Transverse colon (tissue), 4 donors: ENCODE measurements at places on chromosomes 11 and 22.
A peak's percentile ranks its signal among the peaks of the same experiment; 100 is the strongest.

GRCh38 chr11:128765104-128765503, 71.2 kb downstream of the FLI1 start:
- DNase-seq = no peak

DNA sequence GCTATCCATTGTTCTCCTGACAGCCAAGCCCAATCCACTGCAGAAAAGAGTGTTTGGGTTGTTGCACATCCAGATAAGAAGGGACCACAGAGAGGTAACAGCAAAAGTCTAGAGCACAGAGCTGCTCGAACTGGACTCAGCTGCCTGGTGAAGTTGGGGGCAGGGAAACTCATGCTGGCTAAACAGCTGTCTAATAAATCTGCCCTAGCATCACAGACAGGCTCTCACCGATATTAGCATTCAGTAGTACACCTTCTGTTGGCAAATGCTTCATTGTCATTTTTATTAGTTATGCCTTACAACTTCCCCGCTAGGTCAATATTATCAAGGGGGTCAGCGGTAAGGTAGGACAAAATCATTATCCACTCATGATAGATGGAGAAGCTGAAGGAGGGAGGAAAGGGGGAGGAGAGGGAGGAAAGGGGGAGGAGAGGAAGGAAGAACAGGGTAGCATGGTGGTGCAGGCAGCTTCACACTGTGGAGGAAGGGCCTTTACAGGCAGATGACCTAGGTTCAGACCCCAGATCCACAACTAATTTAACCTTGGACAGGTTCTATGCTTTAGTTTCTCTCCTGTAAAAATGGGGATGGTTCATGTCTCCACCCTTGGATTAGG, 102.7 kb downstream of the LARGE1 start:
- DNase-seq = no peak

- DNase-seq = no peak
Measured at GRCh38 chr22:29315286-29316140, at the start of gene RASL10A. TSS of gene RASL10A (minus strand) at chr22:29315697. CDS start at chr22:29315246, 451 bp downstream.

GRCh38 chr11:115097796-115098408, 406.3 kb downstream of the CADM1 start:
- DNase-seq = no peak

GRCh38 chr11:78567209-78567608, 7.5 kb downstream of the NARS2 start:
- no peak for DNase-seq

DNA sequence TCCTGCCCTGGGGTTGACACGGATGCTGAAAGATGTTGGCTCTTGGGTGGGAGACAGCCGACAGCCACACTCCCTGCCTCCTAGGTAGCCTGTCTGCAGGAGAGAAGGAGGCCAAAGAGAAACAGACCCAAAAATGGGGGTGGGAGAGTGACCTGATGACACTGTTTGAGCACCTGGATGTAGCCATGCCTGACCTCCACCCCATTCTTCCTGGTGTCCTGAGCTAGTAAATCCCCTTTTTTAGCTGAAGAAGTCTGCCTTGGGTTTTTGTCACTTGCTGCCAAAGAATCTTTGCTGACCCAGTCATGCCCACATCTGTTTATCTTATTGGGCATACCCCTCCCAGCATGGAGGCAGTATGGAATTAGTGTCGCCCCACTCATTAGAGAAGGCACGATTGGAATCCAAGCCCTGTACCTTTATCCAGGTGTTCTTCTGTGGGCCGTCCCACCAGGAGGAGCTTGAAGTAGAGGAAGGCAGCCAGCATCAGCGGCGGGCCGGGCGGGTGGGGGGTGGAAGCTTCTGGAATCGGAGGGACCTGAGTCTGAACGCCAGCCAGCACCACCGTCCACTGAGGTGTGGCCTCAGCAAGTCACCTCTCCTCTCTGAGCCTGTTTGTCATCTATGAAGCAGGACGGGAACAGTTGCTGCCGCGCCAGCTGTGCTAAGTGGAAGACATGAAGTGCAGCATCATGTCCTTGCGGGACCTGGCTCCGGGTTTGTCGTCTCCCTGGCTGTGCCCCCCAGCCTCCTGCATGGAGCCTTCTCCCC, 37.8 kb downstream of the IGHMBP2 start:
- DNase-seq = no peak

DNA sequence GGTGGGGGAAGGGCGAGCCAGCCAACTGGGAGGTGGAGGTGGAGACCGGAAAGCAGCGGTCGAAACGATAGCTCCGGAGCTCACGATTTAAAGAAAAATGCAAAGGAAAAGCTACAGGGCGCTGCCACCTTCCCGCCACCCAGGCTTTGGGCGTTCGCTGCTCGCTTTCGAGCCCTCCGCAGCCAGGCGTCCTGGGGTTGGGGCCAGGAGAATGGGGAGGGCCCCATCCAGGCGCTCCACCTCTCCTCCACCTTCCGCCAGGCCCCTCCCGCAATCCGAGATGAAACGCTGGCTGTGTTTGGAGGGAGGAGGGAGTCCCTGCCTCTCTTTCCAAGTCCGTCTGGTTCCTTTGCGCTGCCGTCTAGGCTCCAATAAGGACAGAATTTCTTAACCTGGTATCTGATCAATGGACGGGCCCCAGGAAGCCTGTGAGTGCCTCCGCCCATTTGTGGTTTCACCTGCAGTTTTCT, 483 bp upstream of the ABTB2 start:
- DNase-seq = peak; percentile 67

DNA sequence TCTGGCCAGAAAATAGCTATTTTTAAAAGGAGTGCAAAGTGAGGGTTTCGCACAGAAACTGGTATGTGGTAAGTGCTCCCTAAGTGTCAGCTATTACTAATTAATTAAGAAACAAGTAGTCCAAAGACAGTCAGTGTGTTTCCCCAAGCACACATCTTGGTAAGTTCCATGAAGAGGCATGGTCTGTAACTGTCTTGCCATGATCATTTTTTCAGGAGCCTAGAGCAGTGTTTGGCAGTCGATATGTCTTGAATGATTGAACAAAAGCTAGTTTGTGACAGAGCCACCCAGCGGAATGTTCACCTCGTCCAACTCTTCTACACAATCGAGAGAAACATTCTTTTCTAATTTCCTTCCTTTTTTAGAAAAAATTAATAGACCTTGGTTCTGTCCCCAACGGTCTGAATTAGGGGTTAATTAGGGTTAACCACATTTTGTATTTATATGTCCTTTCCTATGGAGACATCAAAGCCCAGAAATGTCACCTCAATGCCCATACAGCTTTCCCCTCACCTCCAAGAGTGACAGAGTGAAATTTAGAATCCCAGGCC, 57.6 kb upstream of the FTH1 start:
- no peak for DNase-seq

- DNase-seq = no peak
Measured at GRCh38 chr22:34866495-34867131, 199.3 kb upstream of the ISX start.

- DNase-seq = no peak
Measured at GRCh38 chr11:121711939-121712338, 259.2 kb upstream of the SORL1-AS1 start.

GRCh38 chr11:118623269-118623655, 15.8 kb downstream of the PHLDB1 start:
- DNase-seq = no peak

GRCh38 chr11:2686360-2687222, 13.2 kb downstream of the KCNQ1OT1 start:
- DNase-seq = no peak

GRCh38 chr22:19937616-19938473, 3.7 kb upstream of the COMT start:
- DNase-seq = no peak

- DNase-seq = no peak
Measured at GRCh38 chr11:109338131-109338530, 83.9 kb upstream of the C11orf87 start.

- no peak for DNase-seq
Measured at GRCh38 chr11:116109228-116109627, 605.0 kb upstream of the CADM1 start.

DNA sequence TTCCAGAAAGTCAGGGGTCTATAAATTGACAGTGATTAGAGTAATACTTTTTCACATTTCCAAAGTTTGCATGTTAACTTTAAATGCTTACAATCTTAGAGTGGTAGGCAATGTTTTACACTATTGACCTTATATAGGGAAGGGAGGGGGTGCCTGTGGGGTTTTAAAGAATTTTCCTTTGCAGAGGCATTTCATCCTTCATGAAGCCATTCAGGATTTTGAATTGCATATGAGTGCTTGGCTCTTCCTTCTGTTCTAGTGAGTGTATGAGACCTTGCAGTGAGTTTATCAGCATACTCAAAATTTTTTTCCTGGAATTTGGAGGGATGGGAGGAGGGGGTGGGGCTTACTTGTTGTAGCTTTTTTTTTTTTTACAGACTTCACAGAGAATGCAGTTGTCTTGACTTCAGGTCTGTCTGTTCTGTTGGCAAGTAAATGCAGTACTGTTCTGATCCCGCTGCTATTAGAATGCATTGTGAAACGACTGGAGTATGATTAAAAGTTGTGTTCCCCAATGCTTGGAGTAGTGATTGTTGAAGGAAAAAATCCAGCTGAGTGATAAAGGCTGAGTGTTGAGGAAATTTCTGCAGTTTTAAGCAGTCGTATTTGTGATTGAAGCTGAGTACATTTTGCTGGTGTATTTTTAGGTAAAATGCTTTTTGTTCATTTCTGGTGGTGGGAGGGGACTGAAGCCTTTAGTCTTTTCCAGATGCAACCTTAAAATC, 5.3 kb downstream of the MALAT1 start:
- DNase-seq = no peak

GRCh38 chr11:125995313-125995712, 49.5 kb downstream of the VSIG10L2 start:
- DNase-seq = no peak

DNA sequence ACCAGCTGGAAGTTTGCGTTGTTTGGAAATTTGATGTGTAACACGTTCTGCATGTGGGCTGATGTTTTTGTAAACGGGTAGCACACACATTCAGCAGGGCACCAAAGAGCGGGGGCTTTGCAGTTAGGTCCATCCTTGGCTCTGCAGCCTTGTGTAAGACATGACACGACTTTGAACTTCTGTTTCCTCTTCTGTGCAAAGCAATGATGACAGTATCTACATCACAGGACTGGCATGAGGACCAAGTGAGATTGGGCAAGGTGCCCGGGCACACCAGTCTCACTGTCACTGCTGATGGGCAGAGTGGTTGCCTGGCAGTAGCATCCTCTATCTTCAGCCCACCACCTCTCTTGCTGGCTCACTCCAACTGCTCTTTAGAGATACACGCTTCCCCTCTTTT, 3.3 kb downstream of the TCN2 start:
- no peak for DNase-seq

DNA sequence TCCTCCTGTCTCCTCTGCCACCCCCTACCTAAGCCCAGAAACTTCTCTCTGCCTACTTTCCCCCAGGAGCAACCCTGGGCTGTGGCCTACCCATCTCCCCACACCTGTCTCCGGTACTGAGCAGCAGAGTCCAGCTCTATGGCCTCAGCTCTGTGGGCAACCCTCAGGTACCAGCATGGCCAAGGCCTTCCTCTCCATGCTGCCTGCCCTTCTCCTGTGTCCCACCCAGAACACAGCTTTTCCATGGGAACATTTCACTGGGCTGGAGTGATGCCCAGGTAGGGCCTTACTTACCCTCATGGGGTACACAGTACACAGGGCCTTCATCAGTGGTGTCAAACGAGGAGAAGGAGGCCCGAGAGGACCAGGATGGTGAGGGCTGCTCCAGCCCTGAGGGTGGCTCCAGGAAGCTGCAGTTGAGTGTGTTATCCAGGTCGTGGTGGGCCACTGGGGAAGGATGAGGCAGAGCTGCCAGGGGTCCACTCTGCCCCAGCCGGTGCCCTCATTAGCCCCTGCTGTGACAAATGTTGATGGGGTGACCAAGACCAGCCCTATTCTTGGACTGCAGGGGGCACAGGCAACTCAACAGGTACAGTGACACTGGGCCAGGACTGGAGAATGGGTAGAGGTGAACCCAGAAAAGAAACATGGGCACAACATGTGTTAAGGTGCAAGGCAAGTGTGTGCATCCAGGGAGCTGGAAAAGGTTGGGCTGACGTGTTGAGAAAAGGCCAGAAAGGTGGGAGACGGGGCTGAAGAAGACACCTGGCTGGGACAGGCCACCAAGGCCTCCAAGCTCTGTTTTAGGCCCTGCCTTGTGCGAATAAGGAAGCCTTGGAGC, 10.3 kb downstream of the SCARF2 start:
- no peak for DNase-seq

GRCh38 chr11:44525473-44526252, 39.8 kb upstream of the CD82 start:
- DNase-seq = no peak
